ENCODE measurements at places on chromosomes 7 and 10.

DNA sequence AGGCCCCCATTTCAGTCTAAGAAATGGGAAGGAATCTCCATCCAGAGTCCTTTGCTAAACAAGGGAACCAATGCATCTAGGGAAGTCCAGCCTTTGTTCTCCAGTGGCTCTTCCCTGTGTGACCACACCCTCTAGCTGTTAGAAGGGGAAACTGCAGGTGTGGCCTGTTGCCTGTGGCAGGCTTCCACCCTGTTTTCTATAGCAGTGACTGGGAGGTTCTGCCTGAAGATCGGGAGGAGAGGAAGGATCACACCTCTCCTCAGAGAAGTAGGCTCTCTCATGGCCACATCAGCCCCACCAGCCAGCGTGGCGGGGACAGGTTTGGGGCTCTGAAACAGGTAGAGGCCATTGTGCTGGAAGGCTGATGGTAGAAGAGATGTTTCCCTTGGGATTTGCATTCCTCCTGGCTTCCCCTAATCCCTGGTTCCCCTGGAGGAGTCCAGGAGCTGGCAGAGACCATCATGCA, 47.7 kb upstream of the TRIM8 start:
- no peak for DNase-seq

DNA sequence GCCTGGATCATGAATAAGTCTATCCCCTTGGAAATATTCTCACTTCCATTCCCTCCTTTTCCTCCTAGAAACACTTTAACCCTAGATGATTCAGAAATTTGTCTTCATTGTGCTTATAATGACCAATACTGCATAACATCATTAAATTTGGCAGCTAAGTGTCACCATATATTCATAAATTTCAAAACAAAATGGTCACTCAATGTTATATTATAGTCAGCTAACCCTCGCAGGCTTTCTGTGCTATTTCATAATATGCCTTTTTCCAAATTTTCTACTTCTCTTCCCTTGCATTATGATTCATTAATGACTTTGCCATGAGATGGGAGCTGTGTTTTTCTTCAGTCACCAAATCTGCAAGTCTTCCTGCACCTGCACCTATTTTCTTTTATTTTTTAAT, 308.3 kb upstream of the AKR1E2 start:
- DNase-seq, result no peak

- DNase-seq, result no peak
Measured at GRCh38 chr7:98213296-98213887, 2.2 kb downstream of the BHLHA15 start.

- DNase-seq, result no peak
Measured at GRCh38 chr10:133475425-133475734, 21.6 kb downstream of the SCART1 start.

GRCh38 chr7:155624412-155624811, 20.0 kb upstream of the RBM33 start:
- no peak for DNase-seq

All from stimulated activated CD4-positive, alpha-beta T cell treated with anti-CD3 and anti-CD28 coated beads, Interleukin-4, amount 100 ng/mL, for 1 hour (primary cell).